ENCODE measurements at places on chromosomes 12 and 14. TPM values are rescaled to one million over a fixed set of nuclear protein-coding genes. Genes with fewer than 3 reads are reported as not detected.

GXYLT1 gene
- total RNA-seq: 12.5 TPM

TXNDC16 gene
- total RNA-seq: 3.1 TPM

KRT71 gene
- total RNA-seq: not detected

KRT78 gene
- total RNA-seq: not detected

RTN1 gene
- total RNA-seq: under 0.01 TPM

BCL11B gene
- total RNA-seq: under 0.01 TPM

All from bronchus fibroblast of lung (primary cell).